ENCODE measurements at places on chromosomes 5 and 9.

- no peak for DNase-seq
These were observed 270.4 kb downstream of the ENC1 start for GRCh38 chr5:74370168-74370567.

GRCh38 chr9:87725356-87725899 is 491 bp upstream of the CTSL start:
- no peak for DNase-seq

- no peak for DNase-seq
These were observed 24.8 kb downstream of the HSPB3 start for GRCh38 chr5:54480296-54480695.

DNA sequence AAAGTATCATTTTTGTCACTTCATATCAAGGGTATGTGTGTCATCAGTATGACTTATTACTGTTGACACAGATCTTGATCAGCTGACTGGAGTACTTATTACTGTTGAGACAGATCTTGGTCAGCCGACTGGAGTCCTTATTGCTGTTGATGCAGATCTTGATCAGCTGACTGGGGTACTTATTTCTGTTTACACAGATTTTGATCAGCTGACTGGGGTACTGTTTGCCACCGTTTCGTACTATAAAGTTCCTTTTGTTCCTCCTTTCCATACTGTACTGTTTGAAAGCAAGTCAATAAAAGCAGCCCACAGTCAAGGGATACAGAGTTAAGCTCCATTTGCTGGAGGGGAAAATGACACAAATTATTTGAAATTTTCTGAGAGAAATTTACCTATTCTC is 347.3 kb downstream of the CDH12 start:
- DNase-seq = no peak

- no peak for DNase-seq
These were observed 73.6 kb upstream of the ALDH1B1 start for GRCh38 chr9:38318759-38319495.

GRCh38 chr5:96808868-96809558 is 1.3 kb upstream of the ERAP1 start:
- DNase-seq = no peak

DNA sequence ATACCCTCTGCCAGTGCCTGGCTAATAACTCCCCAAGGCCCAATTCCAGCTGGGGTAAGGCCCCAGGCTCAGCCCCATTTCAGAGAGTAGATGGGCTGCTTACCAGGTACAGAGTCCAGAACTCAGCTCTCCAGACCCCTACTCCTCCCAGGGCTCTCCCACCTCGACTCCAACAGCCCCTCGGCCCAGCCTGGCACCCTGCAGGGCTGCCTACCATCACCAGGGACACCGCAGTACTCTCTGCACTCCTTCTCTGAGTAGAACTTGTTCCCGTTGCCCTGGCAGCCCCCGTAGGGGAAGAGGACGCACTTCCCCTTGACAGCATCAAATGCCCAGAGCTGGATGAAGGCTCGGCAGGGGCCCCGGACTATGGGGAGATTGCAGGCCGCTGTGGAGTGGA is 17.4 kb downstream of the AMBP start:
- no peak for DNase-seq

DNA sequence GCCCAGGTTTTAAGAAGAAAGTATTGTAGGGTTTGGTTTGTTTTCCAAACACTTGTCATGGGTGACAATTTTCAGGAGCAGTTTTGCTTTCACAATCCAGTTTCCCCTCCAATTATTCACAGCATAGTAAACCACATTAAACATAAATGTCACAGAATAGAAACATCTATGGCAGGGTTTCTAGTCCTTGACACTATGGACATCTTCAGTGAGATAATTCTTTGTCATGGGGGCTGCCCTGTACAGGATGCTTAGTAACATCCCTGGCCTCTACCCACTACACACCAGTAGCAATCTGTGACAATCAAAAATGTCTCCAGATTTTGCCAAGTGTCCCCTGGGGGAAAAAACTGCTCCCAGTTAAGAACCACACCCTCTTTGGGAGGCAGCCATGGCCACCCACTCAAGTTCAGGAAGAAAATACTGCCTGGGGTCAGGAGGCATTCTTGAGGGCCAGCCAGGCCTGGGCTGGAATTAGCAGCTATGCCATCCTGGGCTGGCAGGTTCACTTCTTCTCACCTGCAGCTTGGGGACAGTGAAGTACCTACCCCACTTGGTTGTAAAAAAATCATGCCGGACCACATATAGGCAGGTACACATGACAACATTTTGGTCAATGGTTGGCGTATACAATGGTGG is 116.3 kb downstream of the HSD17B3 start:
- no peak for DNase-seq

- peak; percentile 28 for DNase-seq
These were observed at the start of gene F2RL1 for GRCh38 chr5:76818844-76819831. Gene F2RL1 (plus strand): TSS chr5:76819030. CDS start chr5:76819183, 153 bp downstream.

DNA sequence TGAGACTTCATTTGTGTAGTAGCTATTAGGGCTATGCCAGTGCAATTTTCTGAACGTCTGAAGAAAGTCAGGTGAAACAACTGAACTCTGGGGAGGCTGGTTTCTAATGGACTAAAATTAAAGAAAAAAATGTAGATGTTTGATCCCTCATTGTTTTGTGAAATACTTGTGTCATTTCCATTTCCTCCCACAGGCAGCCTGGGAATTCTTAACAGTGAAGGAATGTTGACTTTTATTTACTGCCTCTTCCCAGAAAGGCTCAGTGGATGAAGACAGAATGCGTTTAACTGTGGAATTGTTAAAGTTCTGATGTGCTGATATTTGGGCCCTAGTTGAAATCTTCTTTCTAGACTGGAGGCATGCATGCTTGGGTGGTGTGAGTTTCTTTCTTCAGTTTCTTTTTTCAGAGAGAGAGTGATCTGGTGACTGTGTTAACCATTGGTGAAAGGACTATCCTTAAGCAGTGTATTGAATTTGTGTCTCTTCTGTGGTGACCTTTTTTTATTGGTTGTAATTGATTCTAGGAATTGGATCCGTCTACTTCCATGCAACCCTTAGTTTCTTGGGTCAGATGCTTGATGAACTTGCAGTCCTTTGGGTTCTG is 15.5 kb downstream of the ACER2 start:
- no peak for DNase-seq

- no peak for DNase-seq
These were observed 3.9 kb downstream of the SLC35A4 start for GRCh38 chr5:140568443-140569063.

- DNase-seq = no peak
These were observed 17.8 kb upstream of the CCNJL start for GRCh38 chr5:160330212-160330611.

GRCh38 chr5:42951293-42951840 is 88.8 kb downstream of the ANXA2R start:
- peak; percentile 51 for DNase-seq

GRCh38 chr5:56951126-56951945 is 587 bp downstream of the MIER3 start:
- DNase-seq = peak; percentile 2

DNA sequence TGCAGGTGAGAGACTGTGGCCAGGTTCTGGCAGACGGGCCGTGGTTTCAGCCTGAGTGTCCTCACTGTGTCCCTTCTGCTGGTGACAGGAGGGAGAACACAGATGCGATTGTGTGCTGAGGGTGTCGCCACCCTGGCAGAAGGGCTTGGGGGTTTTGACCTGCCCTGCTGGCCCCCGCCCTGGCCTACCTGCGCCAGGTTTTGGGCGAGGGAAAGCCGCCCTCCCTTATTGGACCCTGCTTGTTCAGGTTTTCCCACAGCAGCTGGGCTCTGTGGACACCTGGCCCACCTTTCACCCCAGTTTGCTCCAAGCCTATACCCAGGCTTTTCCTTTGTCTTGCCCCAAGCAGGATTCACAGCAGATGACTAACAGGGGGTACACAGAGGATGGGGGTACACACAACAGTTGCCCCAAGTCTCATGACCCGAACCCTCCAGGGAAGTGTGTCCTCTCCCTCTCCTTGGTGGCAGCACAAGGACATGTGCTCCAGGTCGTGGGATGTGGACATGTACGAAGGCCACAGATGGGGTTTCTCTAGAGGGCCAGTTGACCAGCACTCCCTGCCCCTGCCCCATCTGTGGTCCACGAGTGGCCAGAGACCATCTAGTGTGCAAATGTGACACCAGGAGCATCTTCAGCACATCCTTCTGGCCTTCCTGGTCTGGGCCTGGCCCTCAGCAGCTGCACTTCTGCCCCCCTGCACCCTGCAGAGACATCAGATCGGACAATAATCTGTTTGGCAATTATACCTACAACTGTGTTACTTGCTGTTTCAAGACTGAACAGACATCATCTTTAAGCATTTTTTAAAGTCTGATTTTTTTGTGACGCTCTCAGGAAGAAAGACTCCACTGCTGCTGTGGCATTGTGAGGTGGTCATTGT is 265.8 kb upstream of the IRX4 start:
- DNase-seq = no peak

DNA sequence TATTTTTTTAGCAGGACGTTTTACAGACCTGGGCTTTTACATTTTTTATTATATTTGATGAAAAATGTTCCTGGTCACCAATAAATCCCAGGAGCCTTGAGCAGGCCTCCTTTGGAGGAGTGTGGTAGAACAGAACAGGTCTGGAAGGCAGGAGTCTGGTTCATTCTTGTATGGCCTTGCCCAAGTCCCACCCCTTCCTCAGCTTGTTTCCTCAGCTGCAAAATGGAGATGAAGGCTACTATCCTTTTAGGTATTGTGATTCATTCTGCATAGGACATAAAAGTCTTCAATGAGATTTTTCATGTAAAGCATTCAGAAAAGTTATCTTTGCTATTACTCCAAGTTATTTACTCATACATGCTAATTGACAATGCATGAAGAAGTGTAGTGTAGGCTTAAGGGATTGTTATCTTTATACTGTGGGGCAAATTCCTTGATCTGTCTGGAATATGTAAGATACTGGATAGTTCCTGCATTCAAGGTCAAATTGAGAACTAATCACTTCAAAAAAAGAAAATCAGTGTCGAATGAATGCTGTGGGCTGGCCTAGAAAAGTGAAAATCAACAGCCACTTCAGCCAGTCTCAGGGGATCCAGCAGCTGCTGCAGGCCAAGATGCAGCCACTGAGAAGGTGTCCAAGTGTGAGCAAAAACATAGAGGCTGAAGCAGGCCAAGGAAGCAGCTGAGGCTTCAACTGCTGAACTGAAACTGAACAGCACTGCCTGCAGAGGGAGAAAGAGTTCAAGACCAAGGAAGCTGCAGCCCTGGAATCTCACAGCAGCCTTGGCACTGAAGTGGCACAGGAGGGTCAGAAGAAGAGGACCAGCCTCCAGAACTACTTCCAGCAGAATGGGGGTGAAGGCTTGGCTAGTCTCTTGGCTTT is 15.5 kb upstream of the SLC36A3 start:
- DNase-seq = no peak

DNA sequence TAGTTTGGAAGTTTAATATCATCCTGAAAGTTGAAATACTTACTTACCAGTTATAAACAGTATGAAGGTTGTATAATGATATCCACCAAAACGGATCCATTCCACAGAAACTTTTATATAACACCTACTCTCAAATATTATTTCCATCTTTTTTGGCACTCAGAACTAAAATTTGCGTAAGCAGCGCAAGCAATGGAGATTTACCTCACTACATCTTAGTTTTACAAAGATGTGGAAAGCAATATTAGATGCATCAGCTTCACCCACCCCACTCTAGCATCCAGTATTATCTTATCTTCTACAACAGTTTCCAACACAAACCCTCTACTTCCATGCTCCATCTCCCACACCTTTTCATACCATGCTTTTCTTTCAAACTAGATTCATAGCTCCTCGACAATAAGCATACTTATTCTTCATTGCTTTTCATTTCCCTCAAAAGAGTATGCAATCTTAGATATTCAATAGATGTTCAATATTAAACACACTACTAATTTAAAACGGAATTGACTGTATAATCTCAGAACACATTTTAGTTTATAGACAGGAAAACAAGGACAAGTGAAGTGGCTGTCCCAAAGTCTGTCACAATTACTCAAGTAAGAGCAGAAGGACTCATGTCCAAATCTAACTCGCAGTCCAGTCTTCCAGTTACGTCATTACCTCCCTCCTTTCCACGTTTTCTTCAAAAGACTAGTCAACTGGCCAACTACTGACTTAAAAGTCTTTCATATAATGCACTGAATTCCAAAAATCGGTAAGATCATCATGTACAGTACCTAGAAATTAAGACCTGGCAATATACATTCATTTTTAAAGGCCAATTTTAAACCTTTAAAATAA is 2.2 kb downstream of the PPP2CA start:
- no peak for DNase-seq

- DNase-seq = no peak
These were observed 292.6 kb upstream of the TAS2R1 start for GRCh38 chr5:9922719-9923118.

DNA sequence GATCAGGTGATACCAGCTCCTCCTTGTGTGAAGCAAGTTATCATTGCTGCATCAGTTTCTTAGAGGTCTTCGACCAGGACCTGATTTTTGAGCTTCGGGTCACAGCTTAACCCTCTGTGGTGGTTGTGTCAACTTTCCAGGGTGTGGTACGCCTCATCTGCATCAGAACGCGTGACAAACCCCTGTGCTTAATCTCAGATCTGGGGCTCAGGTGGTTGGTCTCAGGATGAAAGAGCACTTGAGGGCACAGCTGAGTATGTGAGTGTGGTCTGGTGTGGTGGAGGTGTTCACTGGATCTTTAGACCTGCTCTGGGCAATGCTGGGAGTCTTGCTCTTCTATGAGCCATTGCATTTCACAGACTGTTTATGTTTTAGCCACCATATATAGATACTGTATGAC is 64.1 kb downstream of the OSTF1 start:
- peak; percentile 22 for DNase-seq

DNA sequence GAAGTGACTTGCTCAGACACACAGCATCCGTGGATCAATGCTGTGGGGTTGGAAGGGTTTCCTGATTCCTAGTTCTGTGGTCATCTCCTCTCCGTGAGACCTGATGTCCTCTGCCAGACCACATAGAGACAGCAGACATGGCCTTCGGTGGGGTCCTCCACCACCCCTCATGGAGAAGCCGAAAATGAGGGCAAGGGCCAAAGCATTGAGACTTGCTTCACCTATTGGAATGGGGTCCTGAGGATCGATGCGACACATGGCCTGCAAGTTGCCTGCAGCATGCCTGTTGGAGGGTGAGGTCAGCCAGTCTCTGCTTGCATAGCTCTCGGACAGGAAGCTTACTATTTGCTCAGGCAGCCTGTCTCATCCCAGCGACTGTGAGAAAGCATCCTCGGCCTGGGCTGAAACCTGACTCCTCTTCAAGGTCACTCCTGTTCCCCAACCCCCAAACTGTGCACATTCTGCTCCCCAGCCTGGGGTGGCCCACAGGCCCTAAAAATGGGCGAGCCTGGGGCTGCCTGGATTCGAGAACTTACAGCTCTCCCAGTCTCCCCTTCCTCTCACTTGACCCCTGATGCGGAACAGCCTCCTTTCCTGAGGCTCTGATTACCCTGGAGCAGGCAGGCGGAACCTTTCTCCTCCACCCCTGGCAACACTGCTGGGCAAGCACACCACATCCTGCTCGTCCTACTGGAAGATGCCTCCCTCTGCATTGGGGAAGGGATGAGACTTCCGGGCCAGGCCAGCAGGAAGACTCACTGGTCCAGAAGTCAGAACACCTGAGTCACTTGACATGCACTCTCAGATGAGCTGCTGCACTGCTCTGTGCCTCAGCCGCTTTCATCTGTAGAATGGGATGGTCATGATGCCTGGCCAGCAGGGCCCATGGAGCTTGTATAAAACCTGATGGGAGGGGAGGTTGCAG is 186.9 kb downstream of the RGS3 start:
- no peak for DNase-seq

- no peak for DNase-seq
These were observed 504.5 kb upstream of the ITGA1 start for GRCh38 chr5:52283221-52283620.
